ENCODE measurements at places on chromosomes 5 and 9.

GRCh38 chr9:223152-223551 is 8.5 kb downstream of the DOCK8 start:
- DNase-seq = no peak

GRCh38 chr9:22954964-22955363 is 508.3 kb downstream of the DMRTA1 start:
- no peak for DNase-seq

DNA sequence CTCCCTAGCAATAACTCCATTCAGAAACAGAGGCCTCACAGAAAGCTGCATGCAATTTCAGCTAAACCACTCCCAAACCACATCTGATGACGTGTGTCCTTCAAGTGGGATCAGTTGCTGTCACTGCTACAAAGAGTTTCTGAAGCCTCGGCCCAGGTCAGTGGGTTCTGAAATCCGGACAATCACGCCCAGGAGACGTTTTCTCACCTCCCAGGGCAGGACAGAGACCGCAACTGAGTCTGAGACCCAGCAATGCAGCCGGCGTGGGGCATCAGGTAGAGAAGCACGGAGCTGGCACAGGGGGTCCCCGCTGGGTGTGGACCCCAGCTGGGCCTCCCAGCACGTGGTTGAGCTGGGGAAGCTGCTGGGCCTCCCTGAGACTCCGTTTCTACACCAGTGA is 2.6 kb upstream of the UBE2QL1 start:
- DNase-seq = no peak

- no peak for DNase-seq
Measured at GRCh38 chr9:33884856-33885701, 68.1 kb downstream of the UBE2R2 start.

GRCh38 chr9:135098400-135099105 is 11.1 kb downstream of the OLFM1 start:
- no peak for DNase-seq

Data from CD4-positive, alpha-beta T cell treated with Interferon alpha-2 for 1 hour (primary cell).